ENCODE measurements at places on chromosomes 6 and 20.

GRCh38 chr20:4067600-4068261 is 52.4 kb upstream of the RNF24 start:
- peak; percentile 78 for DNase-seq

GRCh38 chr20:16803965-16804792 is 56.0 kb downstream of the OTOR start:
- DNase-seq: no peak

GRCh38 chr20:4324611-4325243 is 309.4 kb upstream of the RNF24 start:
- DNase-seq: no peak

GRCh38 chr6:131382631-131383030 is 190.4 kb upstream of the ARG1 start:
- no peak for DNase-seq

- peak; percentile 22 for DNase-seq
Observed at GRCh38 chr6:3341467-3341866, 82.7 kb downstream of the PSMG4 start.

GRCh38 chr6:127198549-127198948 is 68.1 kb upstream of the RNF146 start:
- DNase-seq: no peak

- no peak for DNase-seq
Observed at GRCh38 chr6:30883685-30884520, at the start of gene DDR1. DDR1 (plus strand) TSS chr6:30884519; CDS start chr6:30888730, 4,211 bp downstream.

DNA sequence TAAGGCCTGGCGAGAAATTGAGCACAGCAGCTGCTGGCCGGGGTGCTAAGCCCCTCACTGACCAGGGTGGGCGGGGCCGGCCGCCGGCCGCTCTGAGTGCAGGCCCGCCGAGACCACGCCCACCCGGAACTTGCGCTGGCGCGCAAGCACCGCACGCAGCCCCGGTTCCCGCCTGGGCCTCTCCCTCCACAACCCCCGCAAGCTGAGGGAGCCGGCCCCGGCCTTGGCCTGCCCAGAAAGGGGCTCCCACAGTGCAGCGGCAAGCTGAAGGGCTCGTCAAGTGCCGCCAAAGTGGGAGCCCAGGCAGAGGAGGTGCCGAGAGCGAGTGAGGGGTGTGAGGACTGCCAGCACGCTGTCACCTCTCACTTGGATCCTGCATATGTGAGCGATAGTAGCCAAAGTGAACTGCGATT is 251.2 kb downstream of the GJA1 start:
- no peak for DNase-seq

DNA sequence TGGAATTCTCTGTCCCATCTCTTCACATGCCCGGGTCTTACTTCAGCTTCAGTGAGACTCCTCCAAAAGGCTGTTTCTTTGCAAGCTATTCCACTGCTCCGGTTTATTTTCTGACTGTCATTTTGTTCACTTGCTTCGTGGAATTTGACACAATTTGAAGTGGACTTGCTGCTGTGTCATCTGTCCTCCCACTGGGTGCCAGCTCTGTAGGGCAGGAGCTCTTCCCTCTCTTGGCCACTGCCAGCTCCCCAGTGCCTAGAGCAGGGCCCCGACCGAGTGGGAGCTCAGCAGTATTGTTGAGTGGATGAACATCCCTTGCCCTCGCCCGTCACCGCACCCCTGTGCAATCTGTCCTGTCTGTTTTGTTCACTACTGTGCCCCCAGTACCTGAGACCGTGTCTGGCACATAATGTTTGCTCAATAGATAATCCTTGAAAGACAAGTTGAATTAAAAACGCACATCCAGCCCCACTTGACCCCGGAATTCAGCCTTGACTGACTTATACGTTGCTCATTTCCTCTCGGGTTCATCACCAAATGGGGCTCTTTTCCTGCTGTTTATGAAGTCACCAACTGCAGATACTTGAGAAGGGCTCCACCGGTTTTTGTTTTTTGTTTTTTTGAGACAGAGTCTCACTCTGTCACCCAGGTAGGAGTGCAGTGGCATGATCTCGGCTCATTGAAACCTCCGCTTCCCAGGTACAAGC is 170.3 kb upstream of the KCNG1 start:
- peak; percentile 100 for DNase-seq

- no peak for DNase-seq
Observed at GRCh38 chr6:21912151-21912832, 318.7 kb downstream of the SOX4 start.

DNA sequence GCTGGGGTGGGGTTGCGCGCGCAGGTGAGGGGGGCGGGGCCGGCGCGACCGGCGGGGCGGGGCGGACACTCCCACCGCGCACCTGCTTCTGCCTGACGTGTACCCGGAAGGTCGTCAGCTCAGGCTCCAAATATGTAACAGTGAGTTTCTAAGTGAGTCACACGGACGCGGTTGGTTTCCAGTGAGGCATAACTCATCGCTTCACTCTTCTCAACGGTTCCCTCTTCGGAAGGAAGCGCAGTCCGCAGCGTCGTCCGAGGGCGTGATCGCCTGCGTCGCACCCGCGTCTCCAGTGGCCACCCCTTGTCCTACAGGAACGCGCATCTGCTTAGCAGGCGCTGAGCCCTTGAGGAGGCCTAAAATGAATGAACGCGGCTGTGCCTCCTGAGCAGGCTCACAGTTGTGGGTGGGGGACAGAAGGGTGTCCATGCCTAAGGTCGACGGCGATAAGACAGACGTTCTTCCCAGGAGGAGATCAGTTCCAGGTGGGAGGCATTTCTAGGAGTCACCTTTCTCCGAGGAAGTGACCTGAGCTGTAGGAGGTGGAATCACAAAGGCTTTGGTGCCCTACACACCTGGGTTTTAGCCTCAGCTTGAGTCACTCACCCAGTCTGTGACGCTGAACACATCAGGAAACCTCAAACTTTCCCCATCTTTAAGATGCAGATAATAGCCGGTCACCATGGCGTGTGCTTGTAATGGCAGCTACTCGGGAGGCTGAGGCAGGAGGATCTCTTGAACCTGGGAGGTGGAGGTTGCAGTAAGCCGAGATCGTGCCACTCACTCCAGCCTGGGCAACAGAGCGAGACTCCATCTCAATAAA is 50.9 kb upstream of the EZR start:
- DNase-seq: peak; percentile 63

GRCh38 chr6:34143884-34144580 is 1.9 kb downstream of the GRM4 start:
- no peak for DNase-seq

- no peak for DNase-seq
Observed at GRCh38 chr6:156933201-156934068, 156.3 kb downstream of the ARID1B start.

Data from HS-5 (cell line).